ENCODE measurements at places on chromosomes 2 and 18.

DNA sequence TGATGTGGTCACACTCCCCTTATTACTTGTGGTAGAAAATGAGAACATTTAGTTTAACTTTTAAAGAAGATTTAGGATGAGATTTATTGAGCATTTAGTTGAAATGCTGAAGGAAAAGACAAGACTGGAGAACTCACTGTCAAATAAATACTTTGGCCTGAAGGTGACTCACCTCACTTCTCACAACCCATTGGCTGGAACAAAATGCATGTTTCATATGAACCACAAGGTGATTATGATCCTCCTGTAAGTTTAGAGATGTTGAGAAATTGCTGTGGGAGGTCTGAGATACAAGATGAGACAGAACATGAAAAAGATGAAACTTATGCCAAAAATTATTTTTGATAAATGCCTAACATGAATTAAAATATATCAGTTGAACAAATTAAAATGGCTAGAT lies 1004.5 kb downstream of the SOCS6 start:
- no peak for DNase-seq

DNA sequence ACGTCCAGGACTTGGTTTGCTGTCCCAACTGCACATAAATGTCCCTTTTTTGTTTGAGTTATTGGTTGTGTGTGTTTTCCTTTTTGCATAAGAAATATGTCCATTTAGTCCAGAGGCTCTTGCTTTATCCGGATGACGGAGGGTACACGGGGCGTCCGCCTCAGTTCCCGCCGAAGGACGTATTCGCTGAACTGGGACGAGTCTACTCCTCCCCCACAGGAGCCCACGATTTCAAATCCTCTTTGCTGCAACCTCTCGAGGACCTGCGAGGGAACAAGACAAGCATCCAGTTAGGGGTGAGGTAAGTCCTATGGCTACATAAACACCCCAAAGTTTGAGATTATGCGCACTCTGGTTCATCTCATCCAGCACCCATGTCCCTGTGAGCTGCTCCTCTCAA lies 92.7 kb downstream of the KCTD1 start:
- DNase-seq = no peak

DNA sequence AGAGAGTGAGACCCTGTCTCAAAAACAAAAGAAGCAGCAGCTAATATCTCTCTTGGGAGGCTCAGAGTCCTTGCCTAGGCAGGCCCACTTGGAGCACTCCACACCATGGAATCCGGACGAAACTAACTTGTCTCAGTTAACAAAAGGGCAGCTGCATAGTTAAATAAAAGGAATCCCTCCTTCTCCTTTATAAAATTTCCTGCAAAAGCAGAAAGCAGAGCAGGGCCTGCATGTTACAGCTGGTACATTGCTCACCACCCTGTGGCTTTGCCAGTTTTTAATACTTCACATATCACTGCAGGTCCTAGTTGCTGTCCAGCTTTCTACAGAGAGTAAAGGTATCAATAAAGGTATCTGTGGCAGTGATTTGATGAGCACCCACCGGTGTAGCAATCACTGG lies 93.6 kb downstream of the ASAP2 start:
- DNase-seq = no peak

- no peak for DNase-seq
These were observed 79.5 kb downstream of the LOXHD1 start for GRCh38 chr18:46577546-46577945.

- DNase-seq = no peak
These were observed 56.3 kb upstream of the UBXN4 start for GRCh38 chr2:135685361-135685760.

- DNase-seq = no peak
These were observed 49.0 kb upstream of the TMEM18 start for GRCh38 chr2:726169-726568.

GRCh38 chr2:23452853-23453420 lies 68.0 kb downstream of the KLHL29 start:
- no peak for DNase-seq

GRCh38 chr2:231803501-231804138 lies 17.4 kb downstream of the COPS7B start:
- no peak for DNase-seq

Measured in NAMALWA (cell line).